Large intestine (tissue), 12 donors: ENCODE measurements at places on chromosomes 12 and 14. TPM values are rescaled to one million over a fixed set of nuclear protein-coding genes. Genes with fewer than 3 reads are reported as not detected.

CRIP2 gene
- 67.1 TPM for polyA plus RNA-seq

TXNDC16 gene
- 12.7 TPM for polyA plus RNA-seq

CRACR2A gene
- 12.5 TPM for polyA plus RNA-seq

ANO4 gene
- 3.4 TPM for polyA plus RNA-seq

KRT82 gene
- not detected for polyA plus RNA-seq

E2F7 gene
- polyA plus RNA-seq = 3.7 TPM

PRKAG1 gene
- polyA plus RNA-seq = 66.8 TPM

DNA sequence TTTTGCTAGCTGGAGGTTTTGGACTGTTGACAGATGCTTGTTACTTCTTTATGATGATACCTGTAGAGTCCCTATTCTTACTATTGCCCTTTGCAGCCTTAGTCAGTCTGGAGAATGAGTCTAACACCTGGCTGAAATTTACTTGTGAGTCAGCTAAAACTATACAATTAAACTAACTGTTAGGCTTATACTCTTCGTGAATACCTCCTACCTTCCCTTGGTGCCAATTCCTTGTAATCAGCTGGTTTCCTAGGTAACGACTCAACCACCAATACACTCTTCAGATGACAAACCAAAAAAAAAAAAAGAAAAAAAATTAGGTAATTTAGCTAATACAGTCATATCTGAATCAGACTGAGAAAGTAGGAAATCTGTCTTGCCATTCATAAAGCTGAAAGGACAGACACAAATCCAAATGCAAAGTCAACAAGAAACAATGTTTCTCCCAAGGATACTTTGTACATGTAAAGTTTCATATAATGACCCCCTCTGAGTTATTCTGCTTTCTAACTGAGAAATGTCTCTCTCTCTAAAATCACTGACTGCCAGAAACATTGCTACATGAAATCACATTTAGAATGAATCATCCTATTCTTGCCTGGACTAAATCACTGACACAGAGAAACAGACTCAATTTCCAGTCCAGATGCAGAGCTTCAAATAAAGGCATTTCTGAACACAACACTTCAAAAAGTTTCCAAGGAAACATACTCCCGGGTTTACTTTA lies 56.5 kb upstream of the CDKL1 start:
- no peak for DNase-seq

DNA sequence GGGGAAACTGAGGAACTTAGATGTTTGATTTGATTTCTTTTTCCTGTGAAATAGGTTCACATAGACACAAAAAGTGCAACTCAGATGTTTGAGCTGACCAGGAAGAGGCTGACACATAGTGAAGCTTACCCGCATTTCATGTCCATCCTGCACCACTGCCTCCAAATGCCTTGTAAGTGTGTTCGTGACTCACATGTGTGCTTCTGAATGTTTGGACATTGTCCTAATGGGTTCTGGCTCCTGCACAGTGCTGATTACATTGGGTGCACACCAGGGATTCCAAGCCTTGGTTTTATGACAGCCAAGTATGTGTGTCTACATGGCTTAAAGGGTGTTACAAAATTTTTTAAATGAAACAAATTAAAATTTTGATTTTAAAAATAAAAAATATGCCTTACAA lies 137.4 kb downstream of the DAAM1 start:
- no peak for DNase-seq

DNA sequence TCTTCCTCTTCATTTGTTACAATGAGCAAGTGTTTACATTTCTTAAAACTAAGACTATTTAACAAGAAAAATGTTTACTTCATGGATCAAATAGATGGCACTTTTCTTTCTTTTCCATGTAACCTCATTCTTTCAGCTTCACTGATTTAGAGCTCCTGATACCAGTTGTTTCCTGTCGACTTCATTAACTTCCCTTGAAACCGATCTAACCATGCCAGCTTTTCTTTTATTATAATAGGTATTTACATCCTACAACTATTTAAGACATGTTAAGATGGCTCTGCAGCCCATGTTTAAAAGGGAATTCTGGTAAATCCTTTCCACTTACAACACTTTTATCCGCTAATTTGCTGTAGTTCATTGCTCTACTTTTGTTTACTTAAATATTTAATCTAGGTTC lies 107.3 kb upstream of the DCN start:
- no peak for DNase-seq

GRCh38 chr14:60684203-60684602 lies 34.9 kb upstream of the SIX1 start:
- DNase-seq = no peak

GRCh38 chr14:22558221-22558913 lies 30.7 kb downstream of the DAD1 start:
- DNase-seq = no peak

DNA sequence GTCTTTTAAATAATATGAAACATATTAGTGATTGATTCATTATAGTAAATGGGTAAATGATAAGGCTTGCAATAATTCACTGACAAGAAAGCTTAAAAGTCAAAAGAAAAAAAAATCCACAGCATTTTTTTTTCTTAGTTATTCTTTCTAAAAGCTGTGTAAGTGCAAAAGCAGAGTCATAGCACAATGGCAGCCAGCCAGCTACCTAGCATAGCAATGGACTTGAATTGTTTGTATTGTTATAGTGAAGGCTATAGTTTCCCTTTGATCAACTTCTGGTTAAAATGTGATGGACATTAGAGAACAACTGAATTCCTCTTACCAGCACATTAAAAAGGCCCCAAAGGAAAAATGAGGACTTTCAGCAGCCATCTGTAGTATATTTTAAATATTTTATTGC lies 232.1 kb downstream of the NAV3 start:
- no peak for DNase-seq

- DNase-seq = no peak
Observed at GRCh38 chr14:83863042-83863774, 1666.7 kb upstream of the FLRT2 start.

DNA sequence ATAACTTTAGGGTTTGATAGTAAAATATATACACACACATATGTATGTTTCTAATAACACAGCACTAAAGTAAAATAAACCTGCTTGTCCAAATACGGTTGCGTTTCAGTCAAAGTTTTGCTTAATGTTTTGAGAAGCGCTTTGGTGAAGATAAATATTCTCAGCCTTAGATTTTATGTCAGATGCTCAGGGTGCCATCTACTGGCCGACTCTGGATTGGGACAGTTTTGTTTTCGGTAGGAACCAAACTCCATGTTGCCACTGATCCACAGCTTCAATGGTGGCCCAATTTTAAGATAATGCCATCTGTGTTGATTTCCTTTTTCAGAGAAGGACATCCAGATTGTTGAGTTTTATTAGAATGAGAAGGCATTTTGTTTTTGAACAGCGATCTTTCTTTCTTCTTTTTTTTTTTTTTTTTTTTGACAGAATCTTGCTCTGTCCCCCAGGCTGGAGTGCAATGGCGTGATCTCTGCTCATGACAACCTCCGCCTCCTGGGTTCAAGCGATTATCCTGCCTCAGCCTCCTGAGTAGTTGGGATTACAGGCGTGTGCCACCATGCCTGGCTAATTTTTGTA lies 43.1 kb downstream of the LLPH start:
- peak; percentile 40 for DNase-seq

DNA sequence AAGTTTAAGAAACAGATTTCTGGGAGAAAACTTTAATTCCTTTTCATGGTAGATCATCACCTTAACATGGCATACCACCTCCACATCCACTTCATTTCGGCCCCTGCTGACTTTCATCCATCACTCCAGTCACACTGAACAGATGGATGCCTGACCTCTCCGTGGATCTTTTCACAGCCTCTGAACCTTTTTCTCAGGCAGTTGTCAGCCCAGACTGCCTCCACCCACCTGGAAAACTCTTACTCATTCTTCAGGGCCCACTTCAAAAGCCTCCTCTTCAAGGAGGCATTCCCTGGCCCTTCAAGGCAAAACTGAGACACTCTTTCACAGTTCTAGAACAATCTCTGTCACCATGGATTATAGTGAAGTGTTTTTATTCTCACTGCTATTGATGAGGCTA lies 52.9 kb downstream of the GXYLT1 start:
- DNase-seq = no peak

- peak; percentile 5 for DNase-seq
Observed at GRCh38 chr12:130281153-130281799, 56.4 kb upstream of the PIWIL1 start.

DNA sequence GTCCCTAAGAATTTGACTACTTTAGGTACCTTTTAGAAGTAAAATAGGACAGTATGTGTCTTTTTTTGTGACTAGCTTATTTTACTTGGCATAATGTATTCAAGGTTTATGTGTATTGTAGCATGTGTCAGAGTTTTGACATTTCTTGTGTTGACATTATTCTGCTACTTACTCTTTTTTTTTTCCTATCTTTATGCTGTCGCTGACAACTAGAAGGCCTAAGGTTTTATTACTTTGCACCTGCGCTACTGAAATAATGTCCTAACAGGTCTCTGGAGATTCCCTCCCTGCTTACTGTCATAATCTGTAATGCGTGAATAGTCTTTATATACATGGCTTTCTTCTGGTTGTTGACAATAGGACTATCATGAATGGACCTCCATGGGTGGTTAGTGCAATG lies 43.0 kb downstream of the PDE3A start:
- no peak for DNase-seq

DNA sequence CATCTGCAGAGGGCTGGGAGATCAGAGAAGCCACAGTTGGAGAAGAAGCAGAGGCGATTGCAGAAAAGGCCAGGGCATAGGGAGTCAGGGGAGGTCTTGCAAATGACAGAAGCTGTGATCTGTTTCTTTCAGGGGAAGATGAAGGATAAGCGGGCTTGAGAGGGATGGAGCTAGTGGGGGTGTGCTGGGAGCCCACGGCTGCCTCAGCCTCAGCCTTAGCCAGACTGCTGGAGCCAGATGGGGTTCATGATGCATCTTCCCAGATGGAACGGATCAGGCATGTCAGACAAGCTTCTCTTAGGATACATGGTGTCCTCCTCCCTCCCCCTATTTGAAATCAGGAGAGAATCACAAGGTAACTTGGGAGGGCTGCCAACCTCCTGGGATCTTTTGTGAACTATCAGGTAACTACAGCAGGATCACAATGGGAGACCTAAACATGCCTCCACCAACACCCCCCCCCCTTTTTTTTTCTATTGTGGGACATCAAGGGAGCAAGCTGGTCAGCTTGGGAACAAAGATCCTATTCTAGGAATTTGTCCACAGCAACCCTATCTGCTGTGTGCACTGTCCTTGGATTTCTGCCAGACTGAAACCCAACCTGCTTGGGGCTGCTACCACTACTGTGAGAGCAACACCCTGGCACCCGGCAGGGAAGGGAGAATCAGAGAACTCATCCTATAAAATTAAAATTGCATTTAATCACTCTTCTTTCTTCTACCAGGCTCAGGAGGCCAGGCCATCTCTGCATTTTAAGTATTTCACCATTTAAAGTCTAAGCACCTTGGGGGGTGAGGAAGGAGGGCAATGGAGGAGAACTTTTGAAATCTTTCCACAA lies 10.7 kb upstream of the ATP2A2 start:
- DNase-seq = no peak

GRCh38 chr12:108843187-108843586 lies 14.2 kb downstream of the SSH1 start:
- no peak for DNase-seq

GRCh38 chr14:99792210-99792535 lies 1.0 kb upstream of the EML1 start:
- DNase-seq = no peak

DNA sequence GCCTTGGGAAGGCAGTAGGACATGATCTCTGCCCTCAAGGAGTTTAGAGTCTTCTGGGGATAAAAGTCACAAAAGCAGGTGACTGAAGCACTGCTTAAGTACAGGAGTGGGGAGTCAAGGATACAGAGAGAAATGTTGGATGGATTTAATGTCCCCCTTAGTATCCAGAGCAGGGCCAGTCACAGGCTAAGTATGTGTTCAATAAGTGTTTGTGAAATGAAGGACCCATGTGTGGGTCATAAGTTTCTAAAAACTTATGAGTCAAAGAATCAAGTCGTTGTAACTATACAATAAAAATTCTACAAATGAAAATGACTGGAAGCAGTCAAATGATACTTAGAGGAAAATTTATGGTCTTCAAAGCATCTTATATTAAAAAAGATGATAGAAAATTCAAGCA lies 25.1 kb downstream of the KRT80 start:
- no peak for DNase-seq
